ENCODE measurements at places on chromosomes 3 and 15.

DNA sequence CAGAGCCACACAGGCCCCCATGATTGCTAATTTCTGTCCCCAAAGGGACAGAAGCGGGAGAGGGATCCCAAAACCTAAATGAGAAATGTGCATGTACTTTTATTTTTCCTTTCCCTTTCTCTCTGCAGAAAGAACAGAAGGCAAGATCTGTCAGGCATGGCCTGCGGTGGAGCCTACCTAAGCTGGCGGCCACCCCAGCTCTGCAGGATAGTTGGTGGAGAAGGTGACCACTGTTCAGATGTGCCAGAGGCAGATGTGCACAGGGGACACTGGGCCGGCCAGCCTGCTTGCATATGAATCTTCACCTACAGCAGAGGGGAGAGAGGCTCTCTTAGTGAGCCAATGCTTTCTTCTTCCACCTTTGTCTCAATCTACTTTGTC, 2.1 kb upstream of the AMOTL2 start:
- DNase-seq: no peak

DNA sequence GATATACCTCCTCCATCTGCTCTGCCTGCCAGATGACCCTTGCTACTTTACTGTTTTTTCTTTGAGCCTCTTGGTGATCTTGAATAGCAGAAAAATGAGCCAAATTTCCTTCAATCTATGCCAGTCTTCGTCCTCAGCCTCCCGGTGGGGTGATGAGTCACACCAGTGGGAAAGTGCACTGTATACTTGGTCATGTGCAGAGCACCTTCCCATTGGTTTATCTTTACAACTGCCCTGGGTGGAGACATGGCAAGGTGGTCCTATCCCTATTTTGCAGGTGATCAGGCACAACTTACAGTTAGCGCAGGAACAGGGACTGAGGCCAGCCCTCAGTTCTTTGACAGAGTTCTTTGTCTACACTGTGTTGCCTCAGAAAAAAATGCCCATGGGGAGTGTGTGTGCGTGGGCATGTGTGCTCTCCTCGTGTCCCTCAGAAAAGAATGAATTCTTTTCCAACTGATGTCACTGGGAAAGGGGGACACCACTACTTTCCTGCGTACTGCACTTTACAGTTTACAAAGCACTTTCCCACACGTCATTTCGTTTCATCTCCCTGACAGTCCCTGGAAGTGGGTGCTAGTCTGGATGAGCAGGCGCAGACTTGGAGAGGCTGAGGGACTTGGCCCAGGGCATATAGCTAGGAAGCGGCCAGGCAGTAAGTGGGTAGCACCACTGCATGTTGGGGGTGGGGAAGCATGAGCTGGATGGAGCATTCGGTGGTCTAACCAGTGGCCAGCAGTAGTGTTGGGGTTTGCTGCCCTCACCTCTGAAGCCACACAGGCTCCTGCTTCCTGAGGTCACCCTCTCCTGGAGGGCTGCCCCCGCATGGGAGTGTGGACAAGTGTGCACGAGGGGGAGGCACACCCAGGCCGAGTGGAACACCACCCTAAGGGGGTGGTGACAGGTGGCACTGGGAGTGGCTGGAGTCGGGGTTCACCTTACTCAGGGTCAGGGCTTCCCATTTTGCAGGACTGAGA, 24.1 kb downstream of the SMAD3 start:
- no peak for DNase-seq

DNA sequence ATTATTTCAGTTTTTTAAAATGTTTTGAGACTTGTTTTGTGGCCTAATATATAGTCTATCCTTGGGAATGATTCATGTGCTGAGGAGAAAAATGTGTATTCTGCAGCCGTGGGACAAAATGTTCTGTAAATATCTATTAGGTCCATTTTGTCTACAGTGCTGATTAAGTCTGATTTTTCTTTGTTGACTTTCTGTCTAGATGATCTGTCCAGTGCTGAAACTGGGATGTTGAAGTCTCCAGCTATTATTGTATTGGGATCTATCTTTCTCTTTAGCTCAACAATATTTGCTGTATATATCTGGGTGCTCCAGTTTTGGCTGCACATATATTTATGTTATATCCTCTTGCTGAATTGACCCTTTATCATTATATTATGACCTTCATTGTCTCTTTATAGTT, 85.2 kb downstream of the UBE2E2 start:
- DNase-seq: no peak

- no peak for DNase-seq
Observed at GRCh38 chr3:15791525-15791924, 6.3 kb downstream of the ANKRD28 start.

DNA sequence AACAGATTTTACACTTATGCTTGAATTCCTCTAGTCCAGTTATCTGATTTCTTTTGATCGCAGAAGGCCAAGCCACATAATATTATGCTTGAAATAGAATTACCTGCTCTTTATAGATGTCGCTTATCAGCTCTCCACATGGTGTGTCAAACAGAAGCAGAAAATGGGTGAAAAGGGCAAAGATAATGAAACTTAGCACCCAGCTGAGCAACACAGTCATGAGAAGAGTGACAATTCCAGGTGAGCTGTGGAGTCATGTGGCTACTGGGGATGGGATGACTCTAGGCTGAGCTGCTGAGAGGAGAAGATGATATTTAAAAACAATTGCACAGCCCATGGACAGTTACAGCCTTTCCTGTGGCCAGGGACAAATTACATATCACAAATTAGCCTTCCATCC, 398.7 kb upstream of the PDZRN3 start:
- no peak for DNase-seq

- no peak for DNase-seq
Observed at GRCh38 chr15:40470423-40471104, at the start of gene CHST14. CHST14 (plus strand) TSS chr15:40470984; CDS start chr15:40471214, 230 bp downstream.

- DNase-seq: no peak
Observed at GRCh38 chr15:64622410-64623260, 152.8 kb downstream of the RBPMS2 start.

DNA sequence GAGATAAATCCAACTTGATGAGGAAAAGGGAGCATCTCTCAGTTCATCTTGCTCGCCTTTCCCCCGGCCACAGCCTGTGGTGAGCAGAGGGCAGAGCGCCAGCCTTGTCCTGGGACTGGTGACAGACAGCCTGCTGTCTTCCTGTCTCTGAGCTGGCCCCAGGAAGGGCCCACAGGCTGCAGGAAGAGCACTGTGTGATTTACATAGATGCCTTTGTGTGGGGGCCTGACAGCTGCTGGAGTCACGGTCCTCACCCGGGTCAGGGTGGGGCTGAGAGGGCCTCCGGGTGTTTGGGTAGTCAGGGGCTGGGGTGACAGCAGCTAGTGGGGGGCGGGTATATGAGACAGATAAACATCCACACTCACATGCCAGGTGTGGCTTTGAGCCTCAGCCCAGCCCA, 29.3 kb downstream of the PLA2G4D start:
- no peak for DNase-seq

DNA sequence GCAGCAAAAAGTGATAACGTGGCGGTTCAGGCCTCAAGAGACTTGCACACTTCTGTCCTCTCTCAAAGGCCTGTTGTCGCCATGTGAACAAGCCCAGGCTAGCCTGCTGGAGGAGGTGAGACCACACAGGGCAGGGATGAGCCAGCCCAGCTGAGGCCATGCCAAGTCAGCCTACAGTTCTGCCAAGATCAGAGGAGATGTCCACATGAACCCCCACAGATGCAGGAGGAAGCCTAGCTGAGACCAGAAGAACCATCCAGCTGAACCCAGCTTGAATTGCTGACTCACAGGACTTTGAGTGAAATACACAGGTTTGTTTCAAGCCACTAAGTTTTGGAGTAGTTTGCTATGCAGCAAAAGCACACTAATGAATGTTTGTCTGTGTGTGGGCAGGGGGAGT, 50.3 kb upstream of the SEC13 start:
- DNase-seq: no peak

DNA sequence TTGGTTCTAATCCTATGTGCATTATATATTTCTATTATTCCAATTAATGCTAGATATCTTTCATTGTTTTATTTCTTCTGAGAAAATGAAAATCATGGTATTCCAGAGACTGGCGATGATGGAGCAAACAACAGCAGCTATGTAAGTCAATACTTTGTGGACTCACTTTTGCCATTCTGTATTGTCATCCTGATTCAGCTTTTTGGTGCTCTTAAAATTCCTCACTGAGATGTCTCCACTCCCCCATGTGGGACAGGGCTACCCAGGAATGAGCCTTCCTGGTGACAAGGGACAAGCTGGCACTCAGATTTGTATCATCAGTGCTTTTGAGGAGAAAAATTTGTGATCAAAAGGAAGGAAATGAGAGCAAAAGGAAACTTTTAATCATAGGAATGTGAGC, 56.7 kb upstream of the XCR1 start:
- DNase-seq: no peak

DNA sequence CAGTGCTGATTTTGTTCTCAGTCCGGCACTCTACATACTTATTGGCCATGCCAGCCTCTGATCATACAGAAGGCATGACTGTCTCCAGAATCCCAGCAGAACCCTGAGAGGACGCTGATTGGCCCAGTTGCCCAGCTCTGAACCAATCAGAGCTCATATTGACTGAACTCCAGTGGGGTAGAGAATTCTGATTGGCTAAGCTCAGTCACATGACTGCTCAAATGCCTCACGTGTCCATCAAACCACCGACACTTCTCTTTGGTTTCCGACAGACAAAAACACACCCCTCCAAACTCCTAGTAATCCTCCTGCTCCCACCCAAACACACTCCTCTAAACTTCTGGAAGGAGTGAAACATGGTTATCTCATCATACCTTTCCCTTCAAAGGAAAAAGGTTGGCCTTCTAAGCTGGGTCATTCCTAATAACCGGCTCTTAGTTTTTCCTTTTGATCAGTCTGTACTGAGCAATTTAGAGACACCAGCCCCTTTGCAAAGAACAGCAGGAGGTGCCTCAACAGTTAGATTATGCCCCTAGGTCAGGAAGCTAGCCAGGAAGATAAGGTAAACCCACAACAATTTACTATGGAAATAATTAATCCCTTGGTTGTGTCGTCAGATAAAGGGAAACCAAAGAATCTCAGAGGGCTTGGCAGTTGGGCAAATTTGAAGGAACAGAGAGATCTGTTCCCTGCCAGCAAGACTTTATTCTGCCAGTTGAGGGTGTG, 187.8 kb downstream of the TLE3 start:
- no peak for DNase-seq

GRCh38 chr15:85646538-85647091, 148.1 kb downstream of the KLHL25 start:
- DNase-seq: no peak

DNA sequence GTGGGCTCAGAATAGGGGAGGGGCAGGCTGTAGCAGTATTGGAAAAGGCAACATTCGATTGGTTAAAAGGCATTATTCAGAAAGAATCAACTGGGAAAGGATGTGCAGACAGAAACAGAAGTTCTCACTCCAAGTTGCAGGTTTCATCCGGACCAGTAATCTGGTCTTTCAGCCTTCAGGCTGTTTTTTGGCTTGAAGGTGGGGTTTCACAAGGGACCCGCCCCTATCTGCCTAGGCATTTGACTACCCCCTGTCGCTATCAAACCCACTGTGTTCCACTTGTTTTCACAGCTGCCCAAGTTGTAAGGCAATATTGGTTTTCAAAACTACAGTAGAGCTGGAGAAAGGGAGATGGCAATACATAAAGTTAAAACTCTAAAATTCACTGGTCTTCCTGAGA, 96.9 kb downstream of the VPS8 start:
- no peak for DNase-seq

GRCh38 chr3:86990012-86990733, 776 bp downstream of the VGLL3 start:
- peak; percentile 69 for DNase-seq
